Smooth muscle cell of the coronary artery (primary cell): ENCODE measurements at places on chromosomes 6 and 20. TPM values are rescaled to one million over a fixed set of nuclear protein-coding genes. Genes with fewer than 3 reads are reported as not detected.

The MACROD2 gene
- total RNA-seq = 0.38 and 4.0 TPM in 2 replicates

The AIF1 gene
- total RNA-seq = not detected in 2 replicates

The MAP7 gene
- 0.23 and 0.82 TPM in 2 replicates for total RNA-seq

The SASH1 gene
- total RNA-seq = 50.9 and 85.2 TPM in 2 replicates

The CST2 gene
- total RNA-seq = not detected in 2 replicates

The BTNL2 gene
- 0.12 TPM in 1 of 2 replicates, not detected in the other for total RNA-seq

The TINAG gene
- total RNA-seq = not detected in 2 replicates

The OOEP gene
- total RNA-seq = not detected in 2 replicates
